ENCODE measurements at places on chromosomes 1 and 21.

DNA sequence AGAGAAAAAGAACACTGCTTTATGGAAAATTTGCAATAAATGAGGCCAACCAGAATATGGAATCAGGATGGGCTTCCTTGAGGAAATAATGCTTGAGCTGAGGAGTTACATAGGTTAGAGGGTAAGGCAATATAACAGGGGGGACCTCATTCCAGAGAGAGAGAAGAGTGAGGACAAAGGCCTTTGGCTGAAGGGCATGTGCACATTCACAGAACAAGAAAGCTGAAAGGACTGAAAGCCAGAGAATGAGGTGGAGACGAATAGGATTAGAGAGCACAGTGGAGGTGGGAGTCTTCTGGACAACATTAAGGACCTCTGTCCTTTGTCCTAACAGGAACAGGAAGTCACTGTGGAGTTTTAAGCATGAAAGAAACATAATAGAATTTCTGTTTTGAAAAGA, 60.7 kb upstream of the MROH9 start:
- no peak for DNase-seq

GRCh38 chr1:157136133-157136532, 2.1 kb downstream of the ETV3 start:
- DNase-seq: no peak

DNA sequence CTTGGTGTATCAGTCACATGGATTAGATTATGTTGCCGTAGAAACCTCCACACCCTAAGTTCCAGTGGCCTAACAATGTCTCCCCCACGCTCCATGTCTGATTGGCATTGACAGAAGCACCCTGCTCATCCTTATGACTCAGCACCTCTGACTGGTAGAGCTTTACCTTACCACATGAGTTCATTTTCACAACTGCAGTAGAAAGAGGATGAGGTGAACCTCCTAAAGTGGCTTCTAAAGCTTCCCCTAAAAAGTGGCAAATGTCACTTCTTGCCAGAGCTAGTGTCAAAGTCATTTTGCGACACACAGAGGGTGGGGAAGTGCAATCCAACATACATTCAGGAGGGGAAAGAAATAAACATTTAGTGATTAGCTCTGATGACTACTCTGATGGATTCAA, 30.6 kb upstream of the LYPD8 start:
- DNase-seq: no peak

DNA sequence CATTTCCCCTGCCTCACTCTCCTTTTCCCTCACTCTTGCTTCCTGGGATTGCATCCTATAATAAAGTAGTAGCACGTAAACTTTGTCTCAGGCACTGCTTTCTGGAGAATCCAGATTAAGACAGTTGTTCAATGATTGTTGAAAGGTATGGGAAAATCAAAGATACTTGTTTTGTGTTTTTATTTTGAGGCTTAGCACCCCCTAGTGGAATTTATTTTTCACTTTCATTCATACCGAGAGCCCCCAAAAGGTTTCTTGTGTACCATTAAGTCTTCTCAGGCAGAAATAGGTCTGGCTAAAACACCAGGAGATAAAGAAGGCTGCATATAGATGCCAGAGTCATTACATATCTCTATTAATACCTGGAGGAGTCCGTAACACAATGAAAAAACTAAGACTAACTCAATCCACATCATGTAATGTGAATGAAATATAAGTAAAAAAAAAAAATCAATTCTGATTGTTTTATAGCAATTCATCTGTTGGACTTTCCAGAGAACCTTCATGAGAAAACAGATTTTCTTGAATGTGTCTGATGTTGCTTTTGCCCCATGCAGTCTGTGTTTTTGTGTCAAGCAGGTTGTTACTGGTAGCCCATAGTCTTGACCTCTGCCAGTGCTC, 103.5 kb downstream of the RPE65 start:
- peak; percentile 39 for DNase-seq

DNA sequence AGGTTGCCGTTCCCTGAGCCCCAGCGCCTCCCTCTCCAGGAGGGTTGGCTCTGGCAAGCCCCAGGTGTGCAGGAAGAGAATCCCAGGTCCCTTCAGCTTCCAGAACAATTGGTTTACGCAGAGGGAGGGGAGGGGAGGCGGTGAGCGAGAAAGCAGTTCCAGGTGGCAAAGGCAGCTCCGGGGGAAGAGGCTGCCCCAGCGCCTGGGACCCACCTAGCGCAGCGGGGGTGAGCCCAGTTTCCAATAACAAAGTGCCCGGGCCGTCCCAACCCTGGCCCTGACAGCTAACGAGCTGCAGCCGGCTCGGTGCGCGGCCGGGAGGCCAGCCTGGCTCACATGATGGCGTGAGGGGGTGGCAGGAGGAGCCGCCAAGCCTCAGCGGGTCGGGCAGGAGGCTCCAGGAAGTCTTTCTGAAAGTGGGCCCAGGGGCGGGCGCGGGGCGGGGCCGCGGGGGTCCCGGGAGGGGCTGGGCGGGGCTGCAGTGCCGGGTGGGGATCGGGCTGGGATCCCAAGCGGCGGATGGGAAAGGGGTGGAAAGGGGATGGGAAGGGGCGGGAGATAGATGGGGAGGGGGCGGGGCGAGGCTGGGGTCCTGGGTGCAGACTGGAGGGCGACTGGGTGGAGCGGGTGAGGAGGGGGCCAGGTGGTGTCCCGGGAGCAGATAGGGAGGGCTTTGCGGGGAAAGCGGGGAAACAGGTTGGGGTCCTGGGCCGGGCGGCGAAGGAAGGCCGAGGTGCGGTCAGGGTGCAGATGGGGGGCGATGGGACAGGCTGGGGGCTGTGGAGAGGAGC, 22.8 kb downstream of the DHRS3 start:
- DNase-seq: peak; percentile 81

DNA sequence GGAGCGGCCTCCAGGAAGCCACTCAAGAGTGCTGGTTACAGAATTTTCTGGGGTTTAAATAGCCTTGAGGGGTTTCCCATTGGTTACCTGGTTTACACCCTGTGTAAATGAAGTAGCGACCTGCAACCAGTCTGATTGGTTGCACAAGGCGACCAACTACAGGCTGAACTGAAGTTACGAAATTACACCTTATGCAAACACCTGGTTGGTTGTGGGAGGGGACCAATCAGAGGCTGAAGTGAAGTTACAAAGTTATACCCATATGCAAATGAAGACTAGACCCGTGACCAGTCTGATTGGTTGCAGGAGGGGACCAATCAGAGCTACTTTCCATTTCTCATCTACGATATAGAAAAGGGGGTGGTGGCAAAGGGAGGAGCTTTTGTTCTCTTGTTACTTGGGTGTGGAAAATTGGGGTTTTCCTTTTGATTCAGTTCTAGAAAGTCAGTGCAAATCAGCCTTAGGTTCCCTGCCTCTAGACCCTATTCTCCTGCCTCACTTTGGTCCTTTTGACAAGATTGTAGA, 22.2 kb upstream of the C1orf174 start:
- DNase-seq: no peak

Measured in iris pigment epithelial cell (primary cell).